ENCODE measurements at places on chromosomes 6 and 20. TPM values are rescaled to one million over a fixed set of nuclear protein-coding genes. Genes with fewer than 3 reads are reported as not detected.

DNA sequence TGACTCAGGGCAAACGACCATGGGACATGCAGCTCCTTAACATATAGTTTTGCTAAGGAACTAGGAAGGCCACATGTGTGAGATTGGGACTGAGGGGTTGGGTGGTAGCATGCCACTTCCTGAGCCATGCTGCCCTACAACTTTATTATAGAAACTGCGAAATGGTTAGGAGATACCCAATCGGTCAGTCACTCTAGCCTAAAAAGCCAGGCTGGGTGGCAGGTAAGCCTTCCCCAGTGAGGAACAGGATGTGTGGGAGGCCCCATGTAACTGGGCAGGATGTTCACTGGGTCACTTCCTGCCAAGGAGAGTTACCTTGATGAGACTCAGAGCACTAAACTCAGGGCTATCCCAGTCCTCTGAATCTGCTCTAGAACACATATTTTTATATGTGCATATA, 123.5 kb downstream of the MAP3K7 start:
- DNase-seq, result no peak

DNA sequence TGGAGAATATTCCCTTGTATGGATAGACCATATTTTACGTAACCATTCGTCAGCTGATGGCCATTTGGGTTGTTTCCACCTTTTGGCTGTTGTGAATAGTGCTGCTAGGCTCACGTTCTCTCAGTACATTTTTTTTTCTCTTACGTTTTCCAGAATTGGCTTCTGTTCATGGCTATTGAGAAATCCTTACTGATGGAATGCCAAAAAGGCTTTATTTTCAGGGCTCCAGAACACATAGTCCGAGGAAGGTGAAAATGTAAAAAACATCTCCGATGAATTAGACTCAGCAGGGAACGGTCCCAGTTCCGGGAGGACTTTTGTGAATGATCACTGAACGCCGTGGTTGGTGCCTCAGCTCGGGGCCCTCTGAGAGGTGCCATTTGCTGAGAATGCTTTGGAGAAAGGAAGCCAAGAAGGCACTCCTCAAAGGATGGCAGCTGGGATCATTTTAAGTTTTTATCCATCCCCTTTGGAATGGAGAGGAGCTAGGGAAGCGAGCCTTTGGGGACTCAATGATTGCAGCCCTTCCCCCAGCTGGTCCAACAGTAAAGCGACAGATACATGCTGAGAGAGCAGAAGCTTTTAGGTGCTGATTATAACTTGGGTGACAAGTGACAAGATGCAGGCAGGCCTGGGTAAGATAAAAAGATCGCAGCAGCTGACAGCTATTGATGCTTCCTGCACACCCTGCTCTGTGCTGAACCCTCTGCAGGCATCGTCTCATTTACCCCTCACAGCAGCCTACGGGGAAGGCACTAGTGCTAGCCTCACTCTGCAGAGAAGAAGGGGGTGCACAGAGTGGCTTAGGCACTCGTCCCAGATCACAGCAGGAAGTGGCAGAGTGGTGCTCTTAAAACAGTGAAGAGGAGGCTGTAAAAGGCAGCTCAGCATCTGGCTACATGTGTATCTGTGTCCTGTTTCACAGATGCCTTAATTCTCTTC, 133.4 kb upstream of the KCNG1 start:
- DNase-seq, result no peak

GRCh38 chr6:13098793-13099570, 229.4 kb downstream of the TBC1D7 start:
- DNase-seq, result peak; percentile 62

The NKAPL gene
- not detected for polyA plus RNA-seq

DNA sequence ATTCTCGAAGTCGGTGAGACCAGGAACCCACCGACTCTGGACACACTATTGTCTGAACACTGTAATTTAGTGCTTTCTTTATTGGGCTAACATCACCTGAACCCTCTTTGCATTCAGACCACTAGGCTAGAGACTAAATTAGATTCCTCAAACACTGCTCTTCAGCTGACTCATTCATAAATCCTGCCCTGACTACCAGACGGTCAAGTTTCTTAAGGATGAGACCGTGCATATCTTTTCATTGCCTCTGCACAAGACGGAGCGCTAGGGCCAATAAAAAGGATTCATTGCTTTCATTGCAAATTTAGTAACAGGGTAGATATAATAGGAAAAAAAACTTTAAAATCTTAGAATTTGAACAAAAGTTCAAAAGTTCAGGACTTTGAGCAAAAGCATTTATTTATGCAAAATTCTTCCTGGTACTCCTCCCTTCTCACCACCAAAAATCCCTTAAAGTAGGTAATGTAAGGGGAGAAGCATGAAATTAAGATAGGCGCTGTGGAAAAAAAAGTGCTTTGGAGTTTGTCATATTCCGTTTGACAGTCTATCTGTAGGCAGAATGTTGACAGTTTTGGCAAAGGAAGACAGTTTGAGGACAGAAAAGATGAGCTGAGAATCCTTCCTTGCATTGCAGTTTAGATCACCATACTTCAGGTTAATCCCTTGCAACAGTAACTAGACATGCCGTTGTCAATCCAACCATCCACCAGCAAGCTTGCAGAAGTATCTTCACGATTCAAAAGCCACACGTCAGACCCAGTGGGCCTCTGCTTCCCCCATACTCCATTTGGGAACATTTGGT, 328.6 kb upstream of the JARID2 start:
- no peak for DNase-seq

- DNase-seq, result no peak
Observed at GRCh38 chr6:81486234-81486633, 266.2 kb downstream of the TENT5A start.

DNA sequence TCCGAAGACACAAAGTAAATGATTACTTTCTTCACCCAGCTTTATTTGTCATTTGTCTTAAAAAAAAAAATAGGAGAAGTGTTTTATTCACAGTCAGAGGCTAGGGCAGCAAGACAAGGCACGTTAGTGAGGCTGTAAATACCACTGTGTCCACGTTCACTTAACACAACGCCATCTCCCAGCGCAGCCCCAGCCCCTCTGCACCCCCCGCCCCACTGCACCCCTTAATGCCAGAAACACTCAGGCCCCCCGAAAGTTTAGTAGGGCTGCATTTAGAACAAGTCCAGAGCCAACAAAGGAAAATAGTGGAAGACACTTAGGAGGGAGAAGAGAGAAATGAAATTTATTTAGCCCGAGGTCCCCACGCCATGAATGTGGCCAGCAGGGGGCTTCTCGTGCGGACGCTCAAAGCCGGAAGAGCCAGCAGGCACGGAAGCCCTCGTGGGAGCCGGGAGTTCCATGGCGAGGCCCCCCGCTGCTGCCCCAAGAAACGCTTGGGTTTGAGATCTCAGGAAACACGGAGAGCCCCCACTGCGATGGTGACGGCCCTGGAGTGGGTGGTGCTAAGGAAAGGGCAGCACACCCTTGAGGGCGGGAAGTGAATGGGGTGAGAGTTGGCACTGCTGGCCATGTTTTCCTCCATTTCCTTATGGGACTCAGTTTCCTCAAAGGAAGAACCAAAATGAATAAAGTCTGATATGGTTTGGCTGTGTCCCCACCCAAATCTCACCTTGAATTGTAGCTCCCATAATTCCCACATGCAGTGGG, 50.2 kb downstream of the IYD start:
- peak; percentile 82 for DNase-seq

- no peak for DNase-seq
Observed at GRCh38 chr20:40463171-40463570, 225.9 kb downstream of the MAFB start.

DNA sequence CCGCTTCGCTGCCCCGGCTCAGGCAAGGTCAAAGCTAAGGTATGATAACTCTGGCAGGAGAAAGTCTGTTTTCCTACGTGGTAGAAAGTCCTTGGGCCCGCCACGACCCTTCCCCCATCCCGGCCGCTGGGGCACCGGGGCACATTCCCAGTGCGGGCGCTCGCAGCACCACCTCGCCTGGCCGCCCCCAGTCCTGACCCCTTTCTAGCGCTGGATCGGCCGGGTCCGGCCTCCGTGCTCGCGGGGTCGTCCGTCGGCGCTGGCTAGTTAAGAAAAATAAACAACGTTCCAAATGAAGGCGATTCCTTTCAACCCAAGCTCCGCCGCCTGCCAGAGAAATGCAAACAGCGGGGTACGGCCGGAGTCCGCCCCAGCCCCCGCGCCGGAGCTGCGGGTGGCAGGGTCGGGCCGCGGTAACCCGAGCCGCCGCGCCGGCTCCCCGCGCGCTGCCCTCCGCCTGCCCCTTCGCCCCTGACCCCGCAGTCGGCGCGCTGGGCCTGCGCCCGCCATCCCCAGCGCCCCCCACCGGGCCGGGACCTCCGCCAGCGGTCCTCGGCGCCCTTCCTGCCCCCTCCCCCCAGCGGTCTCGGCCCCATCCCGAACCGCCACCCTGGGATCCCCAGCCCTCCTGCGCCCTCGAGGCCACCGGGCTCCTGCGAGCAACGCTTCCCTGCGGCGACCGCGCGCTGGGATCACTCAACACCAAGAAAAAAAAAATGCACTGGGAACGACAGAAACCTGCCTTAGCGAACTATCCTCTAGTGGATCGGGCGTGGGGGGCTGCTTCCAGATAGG, 37.6 kb downstream of the NCR2 start:
- no peak for DNase-seq

- DNase-seq, result no peak
Observed at GRCh38 chr6:7101290-7101689, 6.5 kb upstream of the RREB1 start.

DNA sequence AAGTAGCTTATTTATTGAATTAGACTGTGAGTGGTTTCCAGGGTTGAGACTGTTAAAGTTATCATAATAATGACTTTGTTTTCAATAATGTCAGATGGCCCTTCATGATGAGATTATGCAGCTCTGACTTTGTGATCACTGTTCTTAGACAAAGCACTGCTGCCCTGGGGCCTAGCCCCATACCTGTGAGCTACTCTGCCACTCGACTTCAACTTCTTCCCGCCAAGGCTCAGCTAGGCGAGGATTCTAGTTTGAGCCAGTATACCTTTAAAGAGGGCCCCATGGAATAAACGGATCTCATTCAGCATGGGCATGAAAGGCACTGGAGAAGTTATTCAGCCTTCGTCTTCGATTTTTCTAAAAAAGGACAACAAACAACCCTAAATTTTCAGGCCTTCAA, 45.0 kb upstream of the INSM1 start:
- no peak for DNase-seq

The PLAGL1 gene
- 23.6 TPM for polyA plus RNA-seq

- no peak for DNase-seq
Observed at GRCh38 chr6:163314791-163315470, 99.6 kb upstream of the QKI start.

- DNase-seq, result no peak
Observed at GRCh38 chr6:29447670-29448069, 8.6 kb downstream of the OR10C1 start.

- DNase-seq, result peak; percentile 83
Observed at GRCh38 chr20:43691928-43692524, 25.1 kb downstream of the MYBL2 start.

GRCh38 chr6:36716476-36717093, 19.0 kb downstream of the RAB44 start:
- DNase-seq, result no peak

DNA sequence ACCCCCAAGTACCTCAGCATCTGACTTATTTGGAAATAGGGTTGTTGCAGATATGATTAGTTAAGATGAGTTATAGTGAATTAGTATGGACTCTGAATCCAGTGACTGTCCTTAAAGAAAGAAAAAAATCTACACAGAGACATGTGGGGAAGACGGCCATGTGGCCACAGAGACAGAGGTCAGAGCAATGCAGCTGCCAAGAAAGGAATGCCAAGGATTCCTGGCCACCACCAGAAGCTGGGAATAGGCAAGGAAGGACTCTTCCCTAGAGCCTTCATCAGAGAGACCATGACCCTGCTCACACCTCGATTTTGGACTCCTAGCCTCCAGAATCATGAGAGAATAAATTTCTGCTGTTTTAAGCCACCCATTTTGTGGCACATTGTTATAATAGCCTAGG, 81.8 kb downstream of the FYN start:
- no peak for DNase-seq

DNA sequence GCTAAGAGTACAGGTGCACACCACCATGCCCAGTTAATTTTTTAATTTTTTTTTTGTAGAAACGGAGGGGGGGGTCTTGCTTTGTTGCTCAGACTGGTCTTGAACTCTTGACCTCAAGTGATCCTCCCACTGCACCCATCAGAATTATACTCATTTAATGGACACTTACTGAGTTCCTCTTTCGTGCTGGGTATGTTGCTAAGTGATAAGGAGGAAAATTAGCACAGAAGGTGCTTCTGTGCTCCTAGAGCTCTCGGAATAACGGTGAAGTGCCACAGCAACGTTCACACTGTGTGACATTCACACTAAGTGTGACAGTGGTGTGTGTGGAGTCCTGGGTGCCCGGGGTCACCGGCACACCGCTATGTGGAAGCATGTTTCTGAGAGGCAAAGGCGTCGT, 32.1 kb upstream of the BMP6 start:
- no peak for DNase-seq

DNA sequence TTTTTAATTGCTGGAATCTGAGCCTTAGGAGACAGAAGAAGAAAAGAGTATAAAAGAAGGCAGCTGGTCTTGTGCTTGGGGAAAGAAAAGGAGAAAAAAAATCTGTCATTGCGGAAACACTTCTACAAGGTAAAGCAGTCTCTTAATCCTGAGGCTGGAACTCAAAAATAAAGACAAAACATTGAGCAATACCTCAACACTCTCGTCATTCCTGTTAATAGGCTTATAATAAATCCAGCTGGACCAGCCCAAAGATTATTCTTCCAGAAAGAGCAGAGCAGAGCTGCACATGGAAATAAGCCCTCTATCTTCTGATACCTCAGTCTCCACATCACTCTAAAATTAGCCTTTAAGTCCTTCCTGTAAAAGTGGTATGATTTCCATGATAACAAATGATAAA, 62.0 kb upstream of the HIVEP1 start:
- DNase-seq, result no peak

GRCh38 chr6:170561555-170561954, 7.4 kb downstream of the TBP start:
- DNase-seq, result no peak

The ZGPAT gene
- polyA plus RNA-seq, result 71.7 TPM

GRCh38 chr20:62860924-62861691, 514 bp downstream of the TCFL5 start:
- DNase-seq, result peak; percentile 79

DNA sequence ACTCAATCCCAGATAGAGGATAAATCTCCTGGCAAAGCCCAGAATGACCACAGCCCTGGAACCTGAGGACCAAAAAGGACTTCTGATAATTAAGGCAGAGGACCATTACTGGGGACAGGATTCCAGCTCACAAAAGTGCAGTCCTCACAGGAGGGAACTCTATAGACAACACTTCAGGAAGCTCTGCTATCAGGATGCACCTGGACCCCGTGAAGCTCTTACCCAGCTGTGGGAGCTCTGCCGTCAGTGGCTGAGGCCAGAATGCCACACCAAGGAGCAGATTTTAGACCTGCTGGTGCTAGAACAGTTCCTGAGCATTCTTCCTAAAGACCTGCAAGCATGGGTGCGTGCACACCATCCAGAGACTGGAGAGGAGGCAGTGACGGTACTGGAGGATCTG, 992 bp downstream of the ZSCAN16 start:
- DNase-seq, result peak; percentile 57

Measured in B cell (primary cell).